ENCODE measurements at places on chromosomes 13 and 19.

- DNase-seq = no peak
Observed at GRCh38 chr13:95418946-95419345, 117.7 kb upstream of the ABCC4 start.

DNA sequence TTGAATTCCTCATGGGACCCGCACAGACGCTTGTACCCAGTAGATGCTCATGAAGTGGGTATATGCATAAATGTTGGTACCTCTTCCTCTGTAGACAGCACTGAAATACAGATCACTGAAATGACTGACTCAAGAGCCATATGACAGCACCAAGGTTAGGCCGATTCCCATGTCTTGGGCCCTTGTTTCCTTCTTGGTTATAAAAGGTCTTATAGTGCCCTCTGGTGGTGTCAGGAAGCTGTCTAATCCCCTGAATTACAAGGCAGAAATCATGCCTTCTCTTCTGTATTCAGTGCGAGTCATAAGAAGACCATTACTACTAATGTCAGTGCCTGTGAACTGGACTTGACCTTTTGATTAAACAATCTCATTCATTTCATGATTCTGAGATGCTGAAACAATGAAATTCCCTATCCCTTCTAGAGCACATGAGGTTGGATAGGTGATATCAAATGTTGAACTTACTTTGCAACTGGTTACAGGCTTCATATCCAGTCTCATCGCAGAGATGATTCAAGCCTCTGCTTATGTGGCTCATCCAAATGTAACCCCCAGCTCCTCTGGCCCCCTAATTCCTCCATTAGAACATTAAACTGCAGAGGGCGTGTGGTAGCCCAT is 59.7 kb downstream of the SPATA13 start:
- peak; percentile 13 for DNase-seq

- no peak for DNase-seq
Observed at GRCh38 chr13:33290421-33290965, 4.9 kb upstream of the STARD13 start.

GRCh38 chr19:23716792-23717191 is 29.8 kb upstream of the ZNF675 start:
- no peak for DNase-seq
